ENCODE measurements at places on chromosomes 13 and 19.

- no peak for DNase-seq
Observed at GRCh38 chr13:47639738-47640447, 361.2 kb downstream of the SUCLA2 start.

DNA sequence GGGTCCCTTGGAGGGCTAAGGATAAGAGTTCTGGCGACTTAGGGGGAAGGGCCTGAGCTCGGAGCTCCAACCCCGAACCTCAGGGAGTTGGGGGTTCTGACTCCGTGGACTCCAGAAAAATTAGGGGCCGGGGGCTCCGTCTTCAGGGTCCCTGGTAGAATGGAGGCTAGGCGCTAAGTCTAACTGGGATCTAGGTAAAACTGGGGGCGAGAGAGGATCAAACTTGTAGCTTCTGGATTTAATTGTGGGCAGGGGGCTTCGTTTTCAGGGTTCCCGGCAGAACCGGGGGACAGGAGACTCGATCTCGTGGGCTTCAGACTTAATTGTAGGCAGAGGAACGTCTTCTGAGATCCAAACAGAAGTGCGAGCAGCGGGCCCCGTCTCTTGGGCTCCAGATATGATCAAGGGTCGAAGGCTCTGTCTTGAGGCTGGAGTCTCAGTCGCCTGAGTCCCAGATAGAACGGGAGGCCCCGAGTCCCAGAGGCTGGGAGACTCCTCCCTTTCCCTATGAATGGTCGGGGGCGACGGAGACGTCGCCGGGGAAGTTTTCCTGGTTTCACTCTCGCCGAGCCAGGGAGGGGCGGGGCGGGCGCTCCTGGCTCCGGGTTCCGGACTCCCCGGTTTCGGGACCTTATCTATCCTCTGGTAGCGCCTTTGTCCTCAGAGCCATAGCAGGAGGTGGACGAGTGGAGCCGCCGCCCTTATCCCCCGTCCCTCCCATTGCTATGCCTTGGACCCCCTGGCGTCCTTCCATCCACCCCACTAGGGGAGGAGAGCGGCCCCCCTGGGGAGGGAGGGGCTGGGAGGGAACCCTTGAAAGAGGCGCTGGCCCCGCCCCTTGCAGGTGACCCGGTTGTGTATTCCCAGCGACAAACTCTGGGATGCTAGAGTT is 1.3 kb downstream of the NECTIN2 start:
- DNase-seq = peak; percentile 41

DNA sequence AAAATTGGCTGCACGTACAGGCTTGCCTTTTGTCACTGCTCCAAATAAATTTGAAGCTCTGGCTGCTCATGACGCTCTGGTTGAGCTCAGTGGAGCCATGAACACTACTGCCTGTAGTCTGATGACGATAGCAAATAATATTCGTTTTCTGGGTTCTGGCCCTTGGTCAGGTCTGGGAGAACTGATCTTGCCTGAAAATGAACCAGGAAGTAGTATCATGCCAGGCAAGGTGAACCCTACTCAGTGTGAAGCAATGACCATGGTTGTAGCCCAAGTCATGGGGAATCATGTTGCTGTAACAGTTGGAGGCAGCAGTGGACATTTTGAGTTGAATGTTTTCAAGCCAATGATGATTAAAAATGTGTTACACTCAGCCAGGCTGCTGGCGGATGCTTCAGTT is 16.1 kb upstream of the AKAP11 start:
- no peak for DNase-seq

DNA sequence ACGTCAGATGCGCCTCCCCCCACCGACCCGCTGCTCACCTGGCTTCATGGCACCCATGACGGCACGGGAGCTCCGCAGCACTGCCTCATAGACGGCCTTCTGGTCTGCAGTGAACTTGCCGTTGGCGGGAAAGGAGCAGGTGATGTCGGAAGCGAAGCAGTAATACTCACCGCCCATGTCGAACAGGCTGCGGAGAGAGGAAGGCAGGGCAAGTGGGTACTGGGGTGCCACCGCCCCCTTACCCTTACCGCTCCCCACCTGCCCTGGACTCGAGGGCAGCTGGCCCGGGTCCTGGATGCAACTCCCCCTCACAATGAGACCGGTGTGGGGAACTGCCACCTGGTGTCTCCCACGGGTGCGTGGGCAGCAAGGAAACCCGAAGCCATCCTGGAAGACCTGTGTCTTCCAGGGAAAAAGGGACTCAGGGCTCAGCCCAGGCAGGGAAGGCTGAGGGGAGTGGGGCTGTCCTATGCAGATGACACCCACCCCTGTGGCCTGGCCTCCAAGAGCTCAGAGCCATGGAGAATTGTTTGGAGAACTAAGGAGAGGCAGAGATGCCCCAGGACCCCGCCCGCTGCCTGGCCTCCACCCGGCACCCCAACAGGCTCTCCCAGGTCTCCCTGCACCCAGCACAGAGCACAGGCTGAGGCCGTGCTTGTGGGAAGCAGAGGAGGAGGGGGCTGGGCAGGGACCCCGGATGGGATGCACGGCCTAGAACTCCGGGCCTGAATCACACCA is 28.3 kb downstream of the CEBPG start:
- no peak for DNase-seq

DNA sequence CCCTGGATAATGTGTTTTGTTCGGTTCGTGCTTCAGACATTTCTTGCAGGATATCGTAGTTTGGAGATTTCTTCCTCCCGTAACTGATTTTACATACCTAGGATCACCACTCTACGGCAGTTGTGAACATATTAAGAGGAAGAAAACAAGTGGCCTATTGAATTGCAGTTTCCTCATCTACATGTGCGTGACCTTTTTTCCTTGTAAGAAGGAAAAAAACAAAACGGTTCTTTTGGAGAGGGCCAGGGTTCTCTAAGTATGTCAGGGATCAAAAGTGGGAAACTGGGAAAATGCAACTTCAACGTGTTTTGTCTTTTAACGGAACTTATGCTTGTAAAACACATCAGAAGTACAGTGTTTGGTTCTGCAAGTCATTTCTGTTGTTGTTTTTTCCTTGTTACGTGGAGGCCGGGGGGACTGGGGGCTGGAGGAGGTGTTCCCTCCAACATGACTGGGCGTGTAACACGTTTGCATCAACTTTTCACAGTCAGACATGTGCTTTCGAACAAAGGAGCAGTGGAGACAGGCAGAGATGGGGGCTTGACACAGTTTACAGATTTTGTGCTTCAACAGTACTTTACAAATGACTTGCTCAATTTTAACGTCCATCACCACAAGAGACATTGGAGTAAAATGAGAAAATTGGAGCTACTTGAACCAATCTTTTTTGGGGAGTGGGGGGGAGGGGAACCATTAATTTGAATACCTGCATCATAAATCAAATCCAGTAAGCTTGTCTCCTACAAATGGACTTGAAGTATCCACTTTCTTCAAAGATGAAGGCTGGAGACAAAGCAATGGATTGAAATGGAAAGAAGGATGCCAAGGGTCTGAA is 3.8 kb downstream of the ZC3H4 start:
- no peak for DNase-seq

- DNase-seq = no peak
Observed at GRCh38 chr19:56142087-56142787, 1.1 kb downstream of the ZNF444 start.

GRCh38 chr13:113164492-113164891 is 6.0 kb downstream of the PROZ start:
- DNase-seq = no peak

- DNase-seq = no peak
Observed at GRCh38 chr19:28285078-28285477, 927.9 kb downstream of the UQCRFS1 start.
